Hematopoietic multipotent progenitor cell treated with erythropoietin and hydrocortisone succinate and interleukin-3 and kit ligand, for 4 days (in vitro differentiated cells): ENCODE measurements at places on chromosomes 6 and 20.
A peak's percentile ranks its signal among the peaks of the same experiment; 100 is the strongest.

DNA sequence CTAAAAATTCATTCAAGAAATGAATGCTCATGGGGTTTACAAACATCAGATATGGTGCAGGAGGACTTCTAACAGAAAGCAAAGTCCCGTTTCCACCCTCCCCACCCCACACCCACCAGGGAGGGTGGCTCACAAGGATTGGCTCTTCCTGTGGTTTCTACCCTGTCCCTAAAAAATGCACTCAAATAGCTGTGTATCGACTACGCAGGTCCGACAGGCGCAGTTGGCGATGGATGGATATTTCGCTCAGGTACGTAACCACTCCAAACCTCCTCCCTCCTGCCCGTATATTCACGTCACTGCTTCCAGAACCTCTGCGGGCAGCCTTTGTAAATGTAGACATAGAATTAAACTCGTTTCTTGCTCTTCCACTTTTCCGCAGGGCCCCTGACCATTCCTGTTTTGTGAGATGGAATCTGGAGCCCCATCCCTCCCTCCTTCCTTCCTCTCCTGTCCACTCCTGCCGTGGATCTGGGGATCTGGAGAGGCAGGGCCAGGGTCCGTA is 264.3 kb downstream of the BMP7 start:
- DNase-seq = no peak

- peak; percentile 65 for DNase-seq
Measured at GRCh38 chr6:15246666-15247499, 1.0 kb downstream of the JARID2 start.

DNA sequence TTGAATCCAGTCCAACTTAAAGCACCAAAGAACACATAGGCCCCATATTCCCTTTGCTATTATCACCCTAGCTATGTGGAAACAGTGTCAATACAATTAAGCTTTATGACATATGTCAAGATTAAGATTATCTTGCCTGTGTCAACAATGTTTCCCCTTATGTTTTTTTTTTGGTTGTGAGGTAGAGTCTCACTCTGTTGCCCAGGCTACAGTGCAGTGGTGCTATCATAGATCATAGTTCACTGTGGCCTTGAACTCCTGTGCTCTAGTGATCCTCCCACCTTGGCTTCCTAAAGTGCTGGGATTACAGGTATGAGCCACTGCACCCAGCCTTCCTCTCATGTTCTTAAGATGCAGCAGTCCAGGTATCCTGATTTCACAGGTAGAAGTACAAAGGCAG is 17.8 kb downstream of the AFG1L start:
- DNase-seq = no peak

GRCh38 chr6:139863346-139863745 is 488.9 kb upstream of the CITED2 start:
- no peak for DNase-seq

- no peak for DNase-seq
Measured at GRCh38 chr20:3813848-3814581, 6.3 kb upstream of the AP5S1 start.

- peak; percentile 55 for DNase-seq
Measured at GRCh38 chr6:16420715-16421461, 182.5 kb downstream of the GMPR start.
